PC-9 (cell line): ENCODE measurements at places on chromosomes 7 and 10. TPM values are rescaled to one million over a fixed set of nuclear protein-coding genes. Genes with fewer than 3 reads are reported as not detected.

GRCh38 chr7:158018098-158018762, 569.4 kb downstream of the PTPRN2 start:
- DNase-seq, result no peak

DNA sequence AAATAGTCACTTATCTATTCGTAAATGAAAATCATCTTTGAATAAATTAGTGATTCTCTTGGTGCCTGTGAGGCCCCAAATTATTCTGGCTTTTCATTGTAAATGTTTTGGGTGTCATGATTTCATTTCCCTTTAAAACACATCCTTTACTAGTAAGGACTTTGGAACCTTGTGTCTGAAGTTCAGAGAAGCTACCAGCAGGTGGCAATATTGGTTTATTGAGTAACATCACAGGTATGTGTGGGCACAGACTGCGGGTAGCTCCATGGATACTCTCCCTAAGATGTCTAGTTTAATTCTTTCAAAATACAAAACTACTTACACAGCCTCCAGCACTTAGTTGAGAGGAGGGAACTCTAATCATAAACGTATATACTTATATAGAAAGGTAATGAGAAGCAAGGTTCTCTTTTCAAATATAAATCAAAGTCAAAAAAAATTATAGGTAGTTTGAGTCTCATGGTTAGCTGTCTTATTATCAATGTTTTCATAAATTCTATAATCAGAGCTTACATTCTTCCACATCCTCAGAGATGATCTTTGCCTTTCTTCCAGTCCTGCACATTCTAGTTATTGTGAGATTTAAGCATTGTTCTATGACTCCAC, 449.6 kb downstream of the GRM8 start:
- DNase-seq, result peak; percentile 40

- no peak for DNase-seq
Observed at GRCh38 chr10:43971306-43971705, 322.6 kb upstream of the ZNF32 start.

Gene PTPN20
- 15.6 and 19.1 TPM in 2 replicates for total RNA-seq

Gene C7orf57
- 0.90 and 2.5 TPM in 2 replicates for total RNA-seq

DNA sequence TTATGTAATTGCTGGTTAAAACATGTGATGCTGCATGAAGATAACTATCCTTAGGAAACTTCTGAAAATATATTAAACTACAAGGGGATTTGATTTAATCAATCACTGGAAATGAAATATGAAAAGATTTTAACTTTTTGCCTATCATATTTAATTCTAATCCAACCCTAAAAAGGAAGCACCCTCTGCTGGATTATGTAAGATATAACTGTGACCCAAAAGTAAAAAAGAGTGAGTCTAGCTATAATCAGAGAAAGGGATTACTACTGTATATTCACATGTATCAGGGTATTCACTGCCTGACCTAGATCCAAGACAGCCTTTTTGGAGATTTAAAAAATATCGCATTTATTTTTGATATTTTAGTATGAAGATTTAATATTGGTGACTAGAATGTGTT, 295.5 kb downstream of the MDFIC start:
- DNase-seq, result no peak

Gene CACNB2
- total RNA-seq, result not detected in 2 replicates

- no peak for DNase-seq
Observed at GRCh38 chr10:48517911-48518811, 86.7 kb downstream of the ARHGAP22 start.

GRCh38 chr10:84267503-84268126, 22.8 kb downstream of the RGR start:
- no peak for DNase-seq

- DNase-seq, result peak; percentile 62
Observed at GRCh38 chr7:135169141-135169963, 1.2 kb downstream of the CYREN start.

GRCh38 chr7:50531401-50531911, 33.7 kb downstream of the DDC start:
- DNase-seq, result peak; percentile 88

DNA sequence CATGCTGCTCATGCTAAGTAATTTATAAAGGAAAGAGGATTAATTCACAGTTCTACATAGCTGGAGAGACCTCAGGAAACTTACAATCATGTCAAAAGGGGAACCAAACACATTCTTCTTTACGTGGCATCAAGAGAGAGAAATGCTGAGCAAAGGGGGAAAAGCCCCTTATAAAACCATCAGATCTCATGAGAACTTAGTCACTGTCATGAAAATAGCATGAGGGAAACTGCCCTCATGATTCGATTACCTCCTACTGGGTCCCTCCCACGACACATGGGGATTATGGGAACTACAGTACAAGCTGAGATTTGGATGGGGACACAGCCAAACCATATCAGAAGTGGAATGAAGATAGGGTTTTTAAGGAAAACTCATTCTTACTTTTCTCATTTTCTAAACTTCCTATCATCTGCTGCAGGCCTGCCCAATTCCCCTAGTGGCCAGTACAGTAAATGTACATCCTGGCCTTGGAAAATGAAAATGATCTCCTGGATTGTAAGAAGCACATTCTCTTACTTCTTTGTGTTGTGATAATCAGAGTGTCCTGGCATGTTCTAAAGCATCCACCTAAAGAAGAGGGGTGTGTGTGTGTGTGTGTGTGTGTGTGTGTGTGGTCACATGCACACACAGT, 421.5 kb downstream of the LRMDA start:
- DNase-seq, result no peak

DNA sequence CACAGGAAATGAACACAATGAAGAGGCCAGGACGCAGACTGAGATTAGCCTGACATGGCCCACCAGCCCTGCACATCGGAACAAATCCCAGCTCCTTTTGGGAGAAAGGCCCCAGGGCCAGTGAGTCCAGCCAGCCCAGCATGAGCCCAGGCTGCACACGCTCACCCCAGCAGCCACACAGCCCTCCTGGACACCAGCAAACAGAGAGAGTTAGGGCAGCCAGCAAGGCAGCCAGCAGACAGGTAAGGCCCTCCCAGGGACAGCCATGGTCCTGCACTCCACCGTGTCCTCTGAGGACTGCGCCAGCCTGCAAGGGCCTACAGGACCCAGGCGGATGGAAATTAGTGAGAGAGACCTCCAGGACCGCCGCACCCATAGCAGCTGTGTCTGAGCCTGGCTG, 8.1 kb upstream of the GRID1 start:
- no peak for DNase-seq

Gene GPR37
- total RNA-seq, result 1.8 and 1.9 TPM in 2 replicates

DNA sequence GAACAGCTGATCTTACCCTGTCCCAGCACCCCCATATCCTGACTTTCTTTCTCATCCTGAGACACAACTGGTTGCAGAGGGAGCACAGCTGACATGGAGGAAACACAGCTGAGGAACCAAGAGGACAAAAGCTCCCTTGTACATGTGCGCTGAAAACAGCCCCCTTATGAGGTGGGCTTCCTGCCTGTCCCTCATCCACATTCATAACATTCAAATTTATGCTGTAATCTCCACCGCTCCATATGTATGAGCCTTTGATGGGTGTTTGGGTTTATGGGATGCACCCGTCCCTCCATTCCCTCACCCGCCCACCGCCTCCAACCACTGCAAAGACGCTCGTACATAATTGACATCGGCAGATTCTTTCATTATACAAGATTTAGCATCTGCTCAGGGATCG, 49.6 kb upstream of the BTRC start:
- DNase-seq, result no peak

GRCh38 chr10:34866848-34867247, 51.8 kb upstream of the PARD3 start:
- no peak for DNase-seq

DNA sequence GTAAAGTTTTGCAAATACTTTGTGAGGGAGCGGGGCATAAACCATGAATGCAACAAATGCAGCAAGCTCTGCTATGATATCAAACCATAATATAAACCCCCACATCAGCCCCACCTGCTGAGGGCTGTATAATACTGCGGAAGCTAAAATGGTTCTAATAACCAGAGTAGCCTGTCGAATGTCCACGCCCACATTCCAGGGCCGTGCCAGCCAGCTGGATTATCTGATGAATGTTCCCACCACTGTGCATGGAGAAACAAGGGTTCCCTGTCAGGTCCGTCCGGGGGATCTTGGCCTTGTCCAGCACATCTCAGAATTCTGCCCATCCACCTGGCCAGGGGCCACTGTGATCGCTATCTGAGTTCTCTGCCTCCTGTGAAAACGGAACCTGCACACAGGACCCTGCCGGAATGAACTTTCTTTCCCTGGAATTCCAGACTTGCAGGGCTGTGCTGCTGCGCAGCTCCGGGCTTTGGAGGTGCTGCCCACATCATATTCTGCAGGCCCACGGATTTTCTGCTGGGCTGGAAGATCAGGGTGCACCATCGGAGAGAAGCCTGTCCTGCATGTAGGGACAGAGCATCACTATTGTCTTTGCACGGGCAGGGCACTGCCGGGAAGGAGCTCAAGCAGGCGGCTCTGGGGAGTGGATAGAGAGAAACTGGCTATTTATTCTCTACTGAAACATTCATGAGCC, 77.0 kb upstream of the GNA12 start:
- DNase-seq, result peak; percentile 49

DNA sequence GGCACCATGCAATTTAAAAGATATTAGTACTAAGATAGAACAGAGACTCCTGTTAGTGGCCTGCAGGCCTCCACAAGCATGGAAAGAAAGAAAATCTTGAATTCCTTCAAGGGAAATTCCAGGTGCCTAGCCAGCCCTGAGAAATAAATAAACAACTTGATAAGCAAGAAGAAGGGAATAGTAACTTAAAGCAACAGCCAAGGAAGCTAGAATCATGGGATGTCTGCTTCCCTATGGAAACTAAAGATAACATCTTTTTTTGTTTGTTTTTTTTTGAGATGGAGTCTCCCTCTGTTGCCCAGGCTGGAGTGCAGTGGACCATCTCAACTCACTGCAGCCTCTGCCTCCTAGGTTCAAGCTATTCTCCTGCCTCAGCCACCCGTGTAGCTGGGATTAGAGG, 128.6 kb downstream of the SKIDA1 start:
- no peak for DNase-seq

DNA sequence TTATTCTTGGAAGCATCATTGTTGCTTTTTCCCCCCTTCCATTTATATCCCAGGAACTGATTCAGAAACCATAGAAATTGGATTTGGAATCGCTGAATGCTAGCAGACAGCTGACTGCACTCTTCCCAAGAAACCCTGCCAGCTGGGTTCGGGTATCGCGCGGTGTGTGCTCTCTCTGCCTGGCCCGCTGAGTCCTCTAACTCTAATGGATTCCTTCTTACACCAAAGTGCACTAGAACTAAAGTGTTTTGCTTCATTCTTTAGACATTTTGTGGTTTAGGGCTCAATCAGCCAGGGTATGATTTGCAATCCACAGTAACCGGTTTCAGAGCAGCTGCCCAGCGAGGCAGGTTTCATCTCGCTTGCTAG, 92.2 kb downstream of the EGFR start:
- peak; percentile 68 for DNase-seq

DNA sequence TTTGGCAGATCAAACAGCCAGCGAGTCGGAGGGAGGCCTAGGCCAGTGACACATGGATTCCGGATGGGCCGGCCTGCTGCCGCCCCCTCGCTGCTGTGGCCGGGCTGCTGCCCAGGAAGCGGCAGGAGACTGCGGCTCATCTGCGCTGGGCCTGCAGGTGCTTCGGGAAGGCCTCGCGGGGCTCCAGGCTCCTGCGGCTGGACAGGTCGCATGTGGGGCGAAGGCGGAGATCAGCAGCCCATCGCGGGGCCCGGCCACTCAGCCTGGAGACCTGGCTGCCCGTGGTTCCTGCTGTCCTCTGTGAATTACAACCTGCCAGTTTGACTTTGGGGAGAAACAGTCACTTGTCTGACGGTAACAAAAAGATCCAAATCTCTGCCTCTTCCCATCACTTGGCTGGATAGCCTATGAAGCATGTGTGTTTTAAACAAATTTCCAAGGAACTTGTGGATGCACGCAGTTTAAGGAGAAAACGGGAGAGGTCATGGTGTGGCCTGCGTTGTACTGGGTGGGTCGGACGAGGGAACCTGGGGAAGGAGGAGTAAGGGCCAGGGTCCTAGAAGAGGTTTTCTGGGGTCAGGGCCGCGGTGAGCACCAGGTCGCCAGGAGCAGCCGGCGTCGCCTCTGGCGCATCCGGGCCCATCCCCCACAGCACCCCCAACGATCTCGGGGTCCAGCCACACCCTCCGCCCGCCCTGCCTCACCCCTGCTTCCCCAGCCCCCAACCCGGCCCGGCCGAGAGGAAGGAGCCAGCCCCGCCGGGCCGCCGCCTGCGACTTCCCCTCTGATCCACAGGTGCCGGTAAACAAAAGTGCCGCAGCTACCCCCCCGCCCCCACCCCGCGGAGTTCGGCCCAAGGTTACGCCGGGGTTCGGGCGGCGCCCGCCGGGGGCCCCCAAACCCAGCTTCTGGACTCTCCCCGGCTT, 1.6 kb downstream of the SPOCK2 start:
- DNase-seq, result peak; percentile 17

- DNase-seq, result no peak
Observed at GRCh38 chr7:30421647-30422196, 56.9 kb downstream of the NOD1 start.

DNA sequence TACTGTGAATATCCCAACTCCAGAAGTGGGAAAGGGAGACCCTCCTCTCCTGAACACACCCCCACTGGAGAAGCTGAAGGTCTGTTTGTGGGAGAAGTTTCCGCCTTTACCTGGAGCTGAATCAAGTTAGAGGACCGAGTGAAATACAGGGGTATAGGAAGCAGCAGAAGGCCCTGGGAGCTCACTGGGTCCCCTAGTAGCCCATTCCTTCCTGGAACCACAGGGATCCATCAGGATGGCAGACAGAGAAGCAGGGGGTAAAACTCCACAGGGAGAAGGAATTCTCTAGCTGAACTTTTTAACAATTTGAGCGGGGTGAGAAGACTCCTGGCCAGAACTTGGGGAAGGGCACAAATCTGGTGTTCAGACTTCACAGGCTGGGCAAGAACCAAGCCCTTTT, 275.8 kb downstream of the GRID1 start:
- no peak for DNase-seq

GRCh38 chr10:75611172-75611992, 180.0 kb downstream of the LRMDA start:
- DNase-seq, result no peak

GRCh38 chr7:140546947-140547346, 67.6 kb upstream of the MKRN1 start:
- no peak for DNase-seq

DNA sequence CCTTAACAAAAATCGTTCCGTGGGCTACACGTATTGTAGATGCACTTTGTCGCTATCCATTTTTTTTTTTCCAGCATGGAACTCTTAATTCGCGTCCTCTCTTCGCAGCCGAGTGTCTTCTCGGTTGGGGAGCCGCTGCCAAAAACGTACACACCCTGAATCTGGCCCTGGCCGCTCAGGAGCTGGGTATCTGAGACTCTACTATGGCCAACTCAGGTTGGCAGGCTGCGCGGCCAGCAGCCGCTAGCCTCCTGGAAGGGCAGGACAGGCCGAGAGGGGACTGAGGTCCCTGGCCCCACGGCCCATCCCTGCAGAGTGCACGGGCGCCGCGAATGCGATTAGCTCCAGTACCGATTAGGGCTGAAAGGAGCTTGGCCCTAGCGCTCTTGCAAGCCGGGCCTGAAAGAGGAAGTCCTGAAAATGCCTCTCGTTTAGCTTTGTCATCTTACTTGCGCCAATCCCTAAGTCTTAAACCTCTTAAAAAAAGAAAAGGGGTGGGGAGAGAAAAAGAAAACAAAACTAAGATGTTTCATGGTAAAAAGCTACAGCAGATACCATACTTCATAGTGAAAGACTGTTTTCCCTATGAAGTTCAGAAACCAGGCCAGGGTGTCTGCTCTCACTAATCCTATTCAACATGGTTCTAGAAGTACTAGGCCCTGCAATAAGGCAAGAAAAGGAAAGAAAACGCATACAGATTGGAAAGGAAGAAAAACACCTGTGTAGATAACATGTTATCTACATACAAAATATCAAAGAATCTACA, 113.2 kb upstream of the RHEB start:
- peak; percentile 61 for DNase-seq

Gene LIPF
- total RNA-seq, result not detected in 2 replicates
